ENCODE measurements at places on chromosomes 1 and 21.
A peak's percentile ranks its signal among the peaks of the same experiment; 100 is the strongest.

GRCh38 chr1:33176362-33176850 is 5.4 kb downstream of the TRIM62 start:
- DNase-seq = no peak

- no peak for DNase-seq
Observed at GRCh38 chr1:29417147-29417858, 181.0 kb downstream of the PTPRU start.

GRCh38 chr1:160080381-160081100 is 797 bp upstream of the KCNJ9 start:
- DNase-seq = no peak

DNA sequence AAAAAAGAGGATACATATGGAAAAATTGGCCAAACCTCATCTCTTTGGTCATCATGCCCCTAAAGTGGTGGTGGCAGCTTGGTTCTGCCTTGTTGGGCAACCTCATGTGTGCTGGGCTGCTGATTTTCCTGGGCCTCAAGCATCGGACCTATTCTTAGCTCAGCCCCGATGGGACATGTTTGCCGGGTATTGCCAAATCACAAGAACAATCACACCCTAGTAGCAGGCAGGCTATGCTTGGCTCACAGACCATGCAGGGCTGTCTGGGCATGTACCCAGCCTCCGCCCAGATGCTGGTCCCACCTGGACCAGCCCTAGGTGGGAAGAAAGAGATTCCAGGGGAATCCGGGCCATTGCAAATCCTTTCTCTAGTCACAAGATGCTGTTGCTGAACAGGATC is 189.4 kb upstream of the FGGY start:
- no peak for DNase-seq

DNA sequence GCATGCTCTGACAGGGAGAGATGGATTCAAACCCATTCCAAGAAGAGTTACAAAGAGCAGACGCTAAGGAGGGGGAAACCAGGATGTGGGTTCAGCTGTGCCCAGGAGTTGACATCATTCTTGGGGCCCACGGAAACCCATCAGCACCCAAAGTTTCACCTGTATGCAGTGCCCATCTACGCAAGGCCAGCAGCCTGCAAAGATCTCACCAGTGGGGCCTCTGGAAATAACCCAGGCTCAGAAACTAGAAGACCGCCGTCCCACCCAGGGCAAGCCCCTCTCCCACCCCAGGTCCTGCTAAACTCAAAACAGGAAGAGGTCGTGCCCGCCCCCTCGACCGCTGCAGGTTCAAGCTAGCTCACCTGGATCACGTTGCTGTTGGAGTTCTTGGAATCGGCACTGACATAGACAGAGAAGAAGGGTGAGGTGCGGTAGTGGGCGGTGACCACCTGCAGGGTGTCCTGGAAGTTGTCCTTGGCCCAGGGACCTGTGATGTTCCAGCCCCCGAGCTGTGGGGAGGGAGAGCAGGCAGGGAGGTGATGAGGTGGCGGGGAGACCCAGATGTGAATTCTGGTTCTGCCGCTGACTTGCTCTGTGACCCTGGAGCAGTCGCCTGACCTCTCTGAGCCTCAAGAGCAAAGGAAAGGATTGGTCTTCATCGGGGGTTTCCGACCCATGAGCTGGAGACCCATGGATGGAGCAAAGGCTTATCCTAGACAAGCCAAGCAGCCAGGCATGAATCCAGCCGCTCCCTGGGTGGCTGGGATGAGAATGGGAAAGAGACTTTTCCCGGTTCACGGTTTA is 31.7 kb downstream of the ECE1 start:
- peak; percentile 20 for DNase-seq

- DNase-seq = no peak
Observed at GRCh38 chr1:208614610-208615009, 370.4 kb upstream of the PLXNA2 start.

DNA sequence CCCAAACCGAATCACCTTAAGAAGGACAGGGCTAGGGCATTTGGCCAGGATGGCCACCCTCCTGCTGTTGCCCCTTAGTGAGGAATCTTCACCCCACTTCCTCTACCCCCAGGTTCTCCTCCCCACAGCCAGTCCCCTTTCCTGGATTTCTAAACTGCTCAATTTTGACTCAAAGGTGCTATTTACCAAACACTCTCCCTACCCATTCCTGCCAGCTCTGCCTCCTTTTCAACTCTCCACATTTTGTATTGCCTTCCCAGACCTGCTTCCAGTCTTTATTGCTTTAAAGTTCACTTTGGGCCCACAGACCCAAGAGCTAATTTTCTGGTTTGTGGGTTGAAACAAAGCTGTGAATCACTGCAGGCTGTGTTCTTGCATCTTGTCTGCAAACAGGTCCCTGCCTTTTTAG is 3.6 kb downstream of the BTG2 start:
- DNase-seq = no peak

GRCh38 chr21:34243562-34243961 is 120.2 kb upstream of the KCNE2 start:
- DNase-seq = no peak

GRCh38 chr1:162319493-162320175 is 57.0 kb downstream of the SPATA46 start:
- no peak for DNase-seq

GRCh38 chr1:221565711-221566110 is 176.2 kb downstream of the DUSP10 start:
- no peak for DNase-seq

DNA sequence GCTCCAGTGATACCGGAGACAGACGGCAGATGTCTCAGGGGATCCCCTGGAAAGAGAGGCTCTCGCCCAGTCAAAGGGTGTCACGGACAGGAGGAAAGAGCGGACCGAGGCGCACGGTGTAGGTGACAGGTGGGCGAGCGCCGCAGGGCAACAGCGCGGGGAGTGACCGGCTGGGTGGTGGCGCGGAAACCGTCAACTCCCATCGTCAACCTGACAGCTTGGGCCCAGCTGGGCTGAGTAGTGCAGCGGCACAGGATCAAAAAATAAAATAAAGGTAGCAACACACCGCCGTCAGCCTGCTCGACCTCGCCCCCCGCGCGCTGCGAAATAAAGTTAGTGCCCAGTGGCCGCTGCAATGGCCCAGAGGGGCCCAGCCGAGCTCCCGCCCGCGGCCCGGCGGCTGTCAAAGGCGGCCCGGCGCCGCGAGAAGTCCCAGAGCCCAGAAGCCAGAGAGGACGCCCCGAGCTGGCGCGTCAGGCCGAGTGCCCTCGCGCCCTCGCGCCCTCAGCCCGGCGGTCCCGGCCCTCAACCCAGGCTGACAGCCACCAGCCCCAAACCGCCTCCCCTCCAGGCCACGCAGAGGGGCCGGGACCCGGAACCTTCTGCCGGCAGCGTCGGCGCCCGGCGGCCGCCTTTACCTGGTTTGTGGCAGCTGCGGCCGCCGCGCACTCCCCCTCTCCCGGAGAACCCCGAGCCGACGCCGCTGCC is at the start of gene LYST:
LYST (minus strand) TSS at position 702 of the 708 bp plus-strand sequence. CDS start 36,489 bp downstream, outside the sequence.
- no peak for DNase-seq

DNA sequence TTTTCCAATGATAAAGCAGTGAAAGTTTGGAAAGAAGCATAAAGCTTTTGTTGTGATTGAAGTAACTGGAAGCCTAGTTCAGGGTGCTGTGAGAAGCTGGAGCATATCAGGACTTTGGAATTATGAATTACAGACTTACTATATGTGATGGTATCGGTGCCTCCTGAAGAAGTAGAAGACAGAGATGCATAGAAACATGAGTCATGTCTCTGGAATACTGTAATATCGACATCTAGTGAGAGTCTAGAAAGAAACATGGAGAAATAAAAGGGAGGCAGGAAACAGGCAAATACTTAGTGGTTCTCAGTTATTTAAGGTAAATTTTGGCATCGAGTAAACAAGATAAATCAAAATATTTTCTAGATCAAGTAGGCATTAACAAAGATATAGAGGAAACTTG is 103.0 kb downstream of the CAMTA1 start:
- DNase-seq = no peak

- no peak for DNase-seq
Observed at GRCh38 chr1:175857756-175858155, 114.4 kb upstream of the TNR start.

DNA sequence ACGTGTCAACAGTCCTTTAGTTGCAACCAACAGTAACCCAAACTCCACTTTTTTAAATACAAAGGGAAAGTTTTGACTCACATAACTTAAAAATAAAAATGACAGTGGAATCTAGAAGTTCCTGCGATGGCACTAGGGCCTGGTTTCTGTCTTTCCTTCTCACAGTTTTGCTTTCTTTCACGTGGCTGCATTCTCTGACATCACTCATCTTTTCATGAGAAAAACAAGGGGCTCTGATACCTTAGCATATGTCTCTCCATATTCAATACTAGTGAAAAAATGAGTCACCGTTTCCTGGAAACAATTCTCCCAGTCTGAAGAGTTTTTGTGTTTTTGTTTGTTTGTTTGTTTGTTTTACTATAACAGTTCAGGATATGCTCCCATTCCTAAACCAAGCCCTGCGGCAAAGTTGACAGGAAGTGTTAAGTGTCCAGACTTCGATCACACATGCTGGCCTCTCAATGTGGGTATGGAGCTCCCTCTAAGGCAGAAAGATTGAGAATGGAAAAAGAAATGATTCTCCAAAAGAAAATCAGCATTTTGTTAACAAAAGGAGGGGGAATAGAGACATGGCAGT is 483.3 kb downstream of the TTLL7 start:
- DNase-seq = no peak

DNA sequence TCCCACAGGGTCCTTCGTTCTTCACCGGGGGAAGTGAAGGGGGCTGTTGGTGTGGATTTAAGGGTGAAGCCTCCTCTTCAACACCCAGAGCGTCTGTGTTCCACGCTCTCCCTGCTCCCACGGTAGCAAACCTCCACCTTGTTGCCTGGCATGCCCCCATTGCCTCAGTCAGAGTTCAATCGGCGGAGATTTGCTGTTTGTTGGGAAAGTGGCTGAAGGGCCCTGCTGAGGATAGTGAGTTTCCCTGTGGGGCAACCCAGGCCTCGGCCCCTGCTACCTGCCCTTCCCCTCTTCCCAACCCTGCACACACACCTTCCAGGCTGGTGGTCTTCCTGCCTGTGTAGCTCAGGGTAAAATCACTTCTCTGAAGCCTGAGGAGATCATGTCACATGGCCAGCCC is 60.5 kb downstream of the TOR1AIP2 start:
- no peak for DNase-seq

- DNase-seq = no peak
Observed at GRCh38 chr1:1788646-1789431, 10.6 kb upstream of the NADK start.

- no peak for DNase-seq
Observed at GRCh38 chr1:167924543-167925231, 10.8 kb upstream of the ADCY10 start.

GRCh38 chr1:59514061-59514909 is 217.4 kb downstream of the FGGY start:
- DNase-seq = no peak

- no peak for DNase-seq
Observed at GRCh38 chr1:92495392-92496063, 8.8 kb upstream of the GFI1 start.
